Cerebellum (tissue), 4 donors: ENCODE measurements at places on chromosomes 7 and 10. TPM values are rescaled to one million over a fixed set of nuclear protein-coding genes. Genes with fewer than 3 reads are reported as not detected.

Gene PSD
- 38.8 TPM for total RNA-seq

Gene RHOBTB1
- 26.4 TPM for total RNA-seq

Gene RSPH10B
- total RNA-seq, result 4.1 TPM

Gene SH2B2
- total RNA-seq, result 9.9 TPM

Gene DENND2A
- 31.7 TPM for total RNA-seq

Gene MRPS17
- total RNA-seq, result 12.5 TPM

Gene LOXL4
- total RNA-seq, result 0.27 TPM

Gene SAP25
- total RNA-seq, result not detected

Gene MCM10
- total RNA-seq, result 6.4 TPM

Gene PON1
- not detected for total RNA-seq

Gene SH2D4B
- 0.36 TPM for total RNA-seq

Gene FANK1
- 4.4 TPM for total RNA-seq

Gene SDK1
- total RNA-seq, result 33.1 TPM

Gene CPA2
- total RNA-seq, result not detected

DNA sequence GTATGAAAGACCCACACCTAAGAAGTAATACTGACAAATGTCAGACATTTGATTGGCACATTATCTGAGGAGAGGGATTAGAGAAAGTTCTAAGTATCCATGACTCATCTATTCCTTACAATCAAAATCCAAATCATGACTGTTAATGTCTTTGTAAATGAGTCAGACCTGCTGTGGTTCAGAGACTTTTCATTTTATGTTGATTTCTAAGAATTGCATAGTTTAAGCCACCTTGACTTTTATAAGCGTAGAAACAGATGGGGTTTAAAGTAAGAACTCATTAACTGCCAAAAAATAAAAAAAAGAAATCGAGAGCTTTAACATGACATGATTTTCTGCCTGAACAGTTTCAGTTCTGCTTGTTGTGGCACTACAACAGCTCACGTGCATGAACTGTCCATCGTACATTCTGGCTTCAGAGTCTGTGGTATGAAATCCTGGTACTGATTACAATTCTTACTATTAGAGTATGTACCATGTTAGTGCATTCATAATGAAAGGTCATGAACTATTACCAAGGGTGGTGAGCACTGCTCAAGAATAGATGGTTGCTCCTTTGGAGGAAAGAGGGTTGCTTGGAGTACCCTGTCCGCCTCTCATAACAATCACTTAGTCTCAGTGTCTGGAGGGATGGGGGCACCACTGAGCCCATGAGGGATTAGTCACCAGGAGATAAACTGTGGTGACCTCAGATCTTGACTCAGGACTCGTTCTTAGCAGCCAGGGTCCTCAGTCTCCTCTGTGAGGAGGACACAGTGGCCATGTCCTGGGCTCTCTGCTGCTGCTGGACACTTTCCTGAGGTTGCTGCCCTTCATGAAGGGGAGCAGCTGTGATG lies 42.2 kb downstream of the ACSM6 start:
- no peak for DNase-seq

DNA sequence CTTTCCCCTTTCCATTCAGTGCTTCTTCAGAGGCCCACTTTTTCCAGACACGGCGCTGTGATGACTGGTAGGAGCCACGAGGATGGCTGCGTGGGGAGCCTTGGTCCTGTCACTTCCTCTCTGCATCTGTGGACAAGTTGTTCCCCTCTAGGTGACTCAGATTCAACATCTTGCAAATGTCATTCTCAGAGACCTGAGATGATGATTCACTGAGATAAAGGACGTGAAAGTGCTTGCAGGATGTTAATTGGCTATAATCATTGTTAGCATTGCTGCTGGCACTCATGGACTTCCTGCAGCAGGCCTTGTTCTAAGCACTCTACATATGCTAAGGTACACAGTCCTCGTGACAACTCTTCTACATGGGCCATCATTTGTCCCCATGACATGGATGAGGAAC lies 489.8 kb upstream of the ZMIZ1 start:
- no peak for DNase-seq

- DNase-seq, result no peak
Measured at GRCh38 chr10:102652170-102652916, 8.1 kb downstream of the TRIM8 start.

DNA sequence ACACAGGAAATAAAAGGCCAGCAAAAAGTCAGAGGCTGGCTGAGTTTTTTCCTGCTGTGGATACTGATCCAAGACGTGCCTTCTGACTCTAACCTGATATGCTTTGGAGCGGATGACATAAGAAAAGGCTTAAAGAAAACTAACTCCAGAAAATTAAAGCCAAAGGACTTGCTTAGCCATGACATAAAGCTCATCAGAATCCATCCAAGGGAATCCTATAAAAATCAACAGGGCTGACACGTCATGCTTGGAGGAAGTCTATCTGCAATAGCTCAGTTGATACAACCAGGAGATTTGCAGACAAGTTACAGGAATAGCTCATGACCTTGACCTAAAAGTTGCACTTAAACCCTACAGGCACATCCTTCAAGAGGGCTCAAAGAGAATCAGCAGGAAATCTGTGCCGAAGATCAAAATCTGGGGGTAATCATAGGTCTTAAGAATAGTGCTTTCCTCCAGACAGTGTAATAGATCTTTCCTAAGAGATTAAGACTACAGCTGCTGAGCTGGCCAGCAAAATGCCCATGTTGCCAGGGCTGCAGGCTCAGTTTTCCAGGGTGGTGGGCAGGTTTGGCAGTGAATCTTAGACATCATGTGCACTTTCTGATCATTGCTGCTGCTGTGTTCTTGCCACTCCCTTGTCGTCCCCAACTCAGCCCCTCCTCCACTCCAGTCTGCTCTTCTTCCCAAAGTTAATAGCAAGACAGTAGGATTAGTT lies 111.5 kb upstream of the SVIL start:
- DNase-seq, result no peak

DNA sequence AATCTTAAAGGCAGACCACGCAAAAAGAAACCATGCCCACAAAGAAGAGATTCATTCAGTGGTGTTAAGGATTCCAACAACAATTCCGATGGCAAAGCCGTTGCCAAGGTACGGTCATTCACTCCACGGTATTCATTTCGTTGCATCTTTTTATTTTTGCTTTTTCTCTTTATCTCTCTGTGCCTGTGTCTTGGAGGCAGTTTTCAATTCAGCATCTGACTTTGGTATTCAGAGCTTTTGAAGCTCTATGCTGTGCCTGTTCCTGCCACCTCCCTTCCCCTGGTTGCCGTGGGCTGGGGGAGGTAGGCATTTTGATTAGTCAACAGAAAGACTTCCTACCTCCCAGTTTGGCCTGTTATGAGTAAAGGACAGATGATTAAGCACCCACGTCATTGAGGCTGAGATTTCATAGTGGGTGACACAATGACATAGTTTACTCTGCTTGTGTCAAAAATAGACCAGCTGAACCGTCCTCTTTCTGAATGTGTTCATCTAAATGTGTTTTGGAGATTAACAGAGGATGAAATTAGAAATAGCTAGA lies 149.5 kb downstream of the ARID5B start:
- no peak for DNase-seq

DNA sequence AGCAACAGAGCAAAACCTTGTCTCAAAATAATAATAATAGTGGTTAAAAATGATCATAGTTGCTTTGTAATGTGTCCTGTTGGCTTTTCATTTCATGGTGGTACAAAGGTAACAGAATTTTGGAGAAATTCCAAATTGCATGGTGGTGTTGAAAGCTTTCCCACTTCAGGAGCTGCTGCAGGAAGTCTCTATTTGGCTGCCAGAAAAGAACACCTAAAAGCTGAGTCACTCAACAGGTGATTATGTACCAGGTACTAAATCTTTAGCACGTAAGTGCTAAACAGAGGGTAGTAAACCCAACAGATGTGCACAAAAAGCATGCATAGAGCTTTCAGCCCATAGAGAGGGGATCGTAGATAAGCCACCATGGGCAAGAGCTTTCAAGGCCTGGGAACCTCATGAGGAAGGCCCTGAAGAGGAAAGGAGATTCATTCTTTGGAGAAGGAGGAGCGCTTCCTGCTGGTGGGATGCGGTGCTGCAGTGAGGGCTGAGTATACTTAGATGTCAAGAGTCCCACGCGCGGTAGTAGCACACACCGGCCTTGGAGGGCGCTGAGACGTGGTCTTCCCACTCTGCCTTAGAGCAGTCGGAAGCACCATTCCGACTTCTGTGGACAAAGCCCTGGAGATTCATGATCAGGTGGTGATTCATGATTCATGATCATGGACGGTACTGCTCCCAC lies 118.7 kb downstream of the RALA start:
- DNase-seq, result no peak

GRCh38 chr7:6148724-6149360 lies 117.7 kb downstream of the ANKRD61 start:
- DNase-seq, result peak; percentile 78

- DNase-seq, result no peak
Measured at GRCh38 chr10:25481467-25481866, 306.7 kb downstream of the GPR158 start.

DNA sequence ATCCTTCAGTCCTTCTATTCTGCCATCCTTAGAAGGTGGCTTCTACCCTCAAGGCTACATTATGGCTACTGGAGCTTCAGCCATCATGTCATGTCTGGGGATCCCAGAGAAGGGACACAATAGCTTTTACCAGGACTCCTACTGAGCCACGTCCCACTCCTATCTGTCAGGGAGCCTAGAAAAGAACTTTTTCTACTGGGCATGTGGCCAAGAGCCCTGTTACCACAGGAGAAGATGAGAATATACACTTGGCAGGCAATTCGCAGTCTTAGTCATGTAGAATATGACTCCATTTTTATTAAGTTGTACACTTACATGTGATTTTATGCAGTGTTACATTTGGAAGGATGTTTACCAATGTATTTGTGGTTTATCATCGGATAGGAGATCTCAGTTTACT lies 64.6 kb upstream of the KCNMA1 start:
- DNase-seq, result no peak

DNA sequence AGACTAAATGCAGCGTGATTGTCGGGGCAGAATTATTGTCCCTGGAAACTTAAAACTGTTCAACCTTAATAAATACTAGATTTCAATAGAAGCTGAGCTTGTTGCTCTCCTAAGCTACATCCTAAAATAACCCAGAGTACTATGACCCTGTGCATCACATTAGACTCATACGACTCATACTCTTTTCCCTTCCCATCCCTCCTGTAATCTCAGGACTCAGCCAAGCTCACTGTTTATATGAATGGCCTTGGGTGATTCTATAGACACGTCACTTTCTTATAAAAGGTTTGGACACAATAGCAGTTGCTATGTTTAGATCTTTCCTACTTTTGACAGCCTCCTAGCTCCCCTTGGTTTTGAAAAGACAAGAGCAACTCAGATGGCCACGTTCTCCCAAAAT lies 17.2 kb downstream of the TCF7L2 start:
- no peak for DNase-seq

DNA sequence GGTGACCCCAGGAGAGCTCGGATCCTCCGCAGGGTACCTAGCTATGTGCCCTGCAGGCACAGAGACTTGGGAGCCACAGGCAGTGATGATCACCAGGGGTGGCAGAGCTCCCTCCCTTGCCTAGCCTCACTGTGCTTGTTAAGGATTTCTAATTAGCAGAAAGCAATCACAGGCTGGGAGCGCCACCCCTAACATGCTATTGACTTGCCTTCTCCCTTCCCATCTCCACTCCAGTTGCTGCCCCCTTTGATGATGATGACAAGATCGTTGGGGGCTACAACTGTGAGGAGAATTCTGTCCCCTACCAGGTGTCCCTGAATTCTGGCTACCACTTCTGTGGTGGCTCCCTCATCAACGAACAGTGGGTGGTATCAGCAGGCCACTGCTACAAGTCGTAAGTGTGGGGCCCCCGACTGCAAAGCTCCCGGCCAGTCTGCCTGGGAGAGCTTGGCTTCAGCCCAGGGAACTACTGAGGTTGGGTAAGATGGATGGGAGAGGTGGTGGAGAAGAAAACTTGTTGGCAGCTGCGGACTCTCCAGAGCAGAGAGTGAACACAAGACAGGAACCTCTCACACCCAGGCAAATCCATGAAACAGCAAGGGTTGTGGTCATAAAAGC lies 1.2 kb downstream of the PRSS1 start:
- DNase-seq, result no peak

- no peak for DNase-seq
Measured at GRCh38 chr7:19397911-19398310, 252.7 kb upstream of the FERD3L start.

GRCh38 chr7:127629268-127629854 lies 11.4 kb upstream of the PAX4 start:
- no peak for DNase-seq

DNA sequence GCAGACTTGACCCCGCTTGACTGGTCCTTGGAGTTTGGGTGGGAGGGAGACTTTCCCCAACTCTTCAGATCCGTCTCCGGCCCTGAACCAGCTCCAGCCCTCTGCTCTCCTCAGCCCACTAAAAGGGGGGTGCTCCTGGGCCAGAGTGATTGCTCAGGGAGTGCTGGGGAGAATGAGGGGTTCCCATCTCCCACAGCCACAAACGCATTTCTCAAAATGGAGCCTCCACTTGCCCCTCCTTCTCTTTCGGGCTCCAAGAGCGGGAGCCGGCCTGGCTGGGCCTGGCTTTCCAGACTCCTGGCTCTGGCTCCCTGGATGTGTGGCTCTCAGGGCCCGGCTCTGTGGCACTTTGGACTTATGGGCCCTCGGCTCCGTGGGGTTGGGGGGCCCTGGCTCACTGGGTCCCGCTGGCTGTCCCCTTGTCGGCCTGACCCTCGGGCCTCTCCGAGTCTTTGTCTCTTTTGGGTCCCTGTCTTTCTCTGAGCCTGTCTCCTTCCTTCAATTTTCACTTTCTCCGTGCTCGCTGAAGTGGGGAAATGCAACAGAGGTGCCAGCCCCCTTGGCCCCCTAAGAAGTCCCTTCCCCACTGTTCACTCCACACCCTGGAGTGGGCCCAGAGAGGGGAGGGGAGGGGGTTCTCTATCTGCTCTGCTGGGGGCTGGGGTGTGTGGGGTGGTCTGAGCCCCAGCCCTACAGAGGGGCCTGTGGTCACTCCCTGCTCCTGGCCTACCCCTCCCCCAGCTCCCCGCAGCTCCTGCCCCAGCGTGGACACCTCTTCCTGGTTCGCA lies 713 bp downstream of the LZTS2 start:
- DNase-seq, result peak; percentile 55

DNA sequence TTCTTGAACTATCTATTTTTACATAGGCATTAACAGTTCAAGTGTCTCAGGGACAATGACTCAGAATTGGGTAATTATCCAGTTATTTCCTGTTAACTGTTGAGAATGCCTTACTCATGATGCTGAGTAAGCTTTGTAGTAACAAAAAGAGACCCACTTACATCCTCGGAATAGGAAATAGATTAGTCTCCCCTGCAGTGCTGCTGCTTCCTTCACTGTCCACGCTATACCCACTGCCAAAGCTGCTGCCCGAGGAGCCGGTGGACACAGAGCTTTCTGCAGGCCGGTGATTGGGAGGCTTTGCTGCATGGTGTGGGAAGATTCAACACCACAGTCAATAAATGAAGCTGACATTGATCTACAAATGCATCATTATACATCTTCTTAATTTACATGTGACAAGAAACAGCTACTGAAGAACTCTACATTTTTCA lies 357.1 kb downstream of the PCLO start:
- no peak for DNase-seq

DNA sequence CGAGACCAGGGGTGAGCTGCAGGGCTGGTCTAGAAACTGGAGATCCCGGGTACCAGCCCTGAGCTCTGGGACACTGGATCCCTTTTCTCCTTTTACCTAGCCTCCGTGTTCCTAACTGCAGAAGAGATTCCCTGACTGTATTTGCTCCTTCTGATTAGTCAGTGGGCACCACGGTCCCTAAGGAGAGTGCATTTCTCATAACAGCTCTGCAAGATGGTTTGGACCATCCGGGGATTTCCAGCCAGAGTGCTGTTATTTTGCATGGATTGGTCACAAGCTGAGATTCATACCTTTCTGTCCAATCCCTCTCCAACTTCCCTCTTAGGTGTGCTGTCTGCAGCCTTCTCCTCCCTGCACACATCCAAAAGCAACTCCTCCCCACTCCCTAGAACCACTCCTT lies 122.6 kb downstream of the MYL10 start:
- no peak for DNase-seq
